Activated T-helper 1 cell treated with anti-CD3 and anti-CD28 coated beads, Interleukin-2, amount 50 U/mL, for 16 hours (primary cell): ENCODE measurements at places on chromosomes 4 and X.

DNA sequence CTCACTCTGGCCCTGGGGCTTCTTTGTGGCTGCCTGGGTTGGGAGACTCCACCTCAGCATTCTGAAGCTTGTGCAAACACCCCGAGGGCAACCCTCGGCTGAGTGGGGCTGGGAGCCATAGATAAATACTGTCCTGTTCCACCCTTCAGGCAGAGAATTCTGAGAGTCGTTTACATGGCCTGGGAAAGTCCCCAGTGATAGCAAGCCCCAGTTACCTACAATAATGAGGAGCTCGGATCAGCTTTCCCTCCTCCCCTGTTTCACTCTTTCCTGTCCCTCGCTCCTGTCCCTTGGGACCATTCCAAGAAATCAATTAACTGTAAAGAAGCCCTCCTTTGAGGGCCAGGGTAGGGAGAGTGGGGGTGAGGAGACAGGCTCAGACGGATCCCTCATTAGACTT lies 31.6 kb upstream of the DDX3X start:
- DNase-seq, result no peak

- no peak for DNase-seq
Observed at GRCh38 chrX:137568741-137569469, 3.0 kb downstream of the ZIC3 start.

- peak; percentile 57 for DNase-seq
Observed at GRCh38 chr4:2462218-2462991, 6.5 kb upstream of the RNF4 start.

DNA sequence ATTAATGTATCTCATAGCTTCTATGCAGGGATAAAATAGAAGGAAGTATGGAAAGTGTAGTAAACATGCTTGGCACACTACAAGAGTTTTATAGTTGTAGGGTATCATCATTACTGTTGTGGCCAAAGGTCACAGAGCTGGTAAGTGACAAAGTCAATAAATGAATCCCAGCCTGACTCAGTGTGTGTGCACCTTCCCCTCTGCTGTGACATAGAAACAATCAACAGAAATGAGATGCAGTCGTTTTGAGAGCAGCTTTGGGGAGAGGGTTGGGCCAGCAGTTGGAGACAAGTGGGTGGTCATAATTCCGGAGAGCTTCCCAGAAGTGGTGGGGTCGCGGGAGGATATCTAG lies 82.4 kb upstream of the RBPJ start:
- no peak for DNase-seq

DNA sequence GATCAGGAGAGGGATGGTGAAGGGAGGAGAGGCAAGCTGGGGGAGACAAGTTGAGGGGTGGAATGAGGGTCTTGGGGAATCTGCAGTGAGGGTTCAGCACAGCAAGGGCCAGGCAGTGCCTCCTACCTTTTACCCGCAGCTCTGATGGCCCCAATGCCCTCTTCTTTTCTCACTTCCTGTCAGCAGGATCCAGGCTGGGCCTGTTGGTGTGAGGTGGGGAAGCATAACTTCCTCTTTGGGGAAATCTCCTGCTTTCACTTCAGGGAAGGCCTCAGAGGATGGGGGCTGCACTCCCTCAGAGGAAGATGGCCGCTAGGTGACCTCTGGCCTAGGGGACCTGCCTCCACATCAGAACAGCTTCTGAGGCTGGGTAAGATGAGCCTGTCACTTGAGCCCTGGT lies 36.5 kb downstream of the EFNB1 start:
- no peak for DNase-seq

- DNase-seq, result no peak
Observed at GRCh38 chrX:145003443-145003842, 243.9 kb upstream of the SPANXN1 start.

DNA sequence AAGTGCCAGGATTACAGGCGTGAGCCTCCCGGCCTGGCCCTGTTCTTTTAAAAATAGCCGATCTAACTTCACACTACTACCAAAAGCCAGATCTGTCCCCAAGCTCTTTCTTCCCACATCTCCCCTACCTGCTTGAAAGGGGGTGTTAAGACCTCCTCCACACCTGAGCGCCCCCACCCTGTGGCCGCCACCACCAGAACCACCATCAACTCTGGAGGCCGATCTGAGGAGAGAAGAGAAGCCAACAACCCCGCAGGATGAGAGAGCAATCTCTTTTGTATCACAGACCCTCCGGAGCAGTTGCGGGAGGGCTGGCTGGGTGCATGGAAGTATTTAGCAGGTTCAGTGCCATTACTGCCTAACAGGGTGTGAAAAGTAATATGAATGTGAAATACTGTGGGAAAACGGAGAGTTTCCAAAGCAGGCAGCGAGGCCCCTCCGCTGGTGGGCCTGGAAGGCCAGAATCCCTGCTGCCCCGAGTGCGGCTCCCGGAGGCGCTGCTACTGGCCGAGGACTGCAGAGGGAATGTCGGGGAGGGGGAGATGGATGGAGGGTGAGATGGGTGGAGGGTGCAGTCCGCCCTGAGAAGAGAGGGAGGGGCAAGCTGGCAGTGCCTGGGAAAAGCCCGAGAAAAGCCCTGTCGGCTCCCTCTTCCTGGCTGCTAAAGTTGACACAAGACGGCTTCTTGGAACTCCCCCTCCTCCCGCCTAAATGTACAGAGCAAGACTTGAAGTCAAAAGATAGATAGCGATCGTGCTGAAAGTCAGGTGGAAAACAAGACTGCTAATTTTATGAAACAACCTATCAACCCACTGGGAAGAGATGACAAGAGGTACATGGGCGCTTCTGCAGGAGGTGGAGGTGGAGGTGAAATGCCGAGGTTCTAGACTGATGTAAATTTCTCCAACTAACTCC lies 22.3 kb downstream of the HAND2 start:
- DNase-seq, result no peak

DNA sequence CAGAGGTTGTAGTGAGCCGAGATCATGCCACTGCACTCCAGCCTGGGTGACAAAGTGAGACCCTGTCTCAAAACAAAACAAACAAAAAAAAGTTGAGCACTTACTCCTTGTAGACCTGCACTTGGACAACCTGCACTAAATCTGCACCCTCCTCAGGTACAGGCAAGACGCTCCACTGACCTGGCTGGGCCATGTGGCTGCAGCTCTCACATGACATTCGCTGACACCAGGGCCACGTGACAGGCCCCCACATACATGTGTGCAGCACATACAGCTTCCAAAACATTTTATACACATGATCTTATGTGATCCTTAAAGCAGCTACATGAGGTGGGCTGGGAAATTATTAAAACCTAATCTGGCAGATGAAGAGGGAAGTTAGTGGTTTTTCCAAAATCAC lies 62.5 kb downstream of the MGST2 start:
- no peak for DNase-seq
